Right ventricle myocardium inferior (tissue), 1 donor: ENCODE measurements at places on chromosomes 16 and 17. TPM values are rescaled to one million over a fixed set of nuclear protein-coding genes. Genes with fewer than 3 reads are reported as not detected.

The KIF18B gene
- 2.5 TPM for total RNA-seq

GRCh38 chr17:55576237-55576995, 65.2 kb upstream of the SMIM36 start:
- no peak for DNase-seq

DNA sequence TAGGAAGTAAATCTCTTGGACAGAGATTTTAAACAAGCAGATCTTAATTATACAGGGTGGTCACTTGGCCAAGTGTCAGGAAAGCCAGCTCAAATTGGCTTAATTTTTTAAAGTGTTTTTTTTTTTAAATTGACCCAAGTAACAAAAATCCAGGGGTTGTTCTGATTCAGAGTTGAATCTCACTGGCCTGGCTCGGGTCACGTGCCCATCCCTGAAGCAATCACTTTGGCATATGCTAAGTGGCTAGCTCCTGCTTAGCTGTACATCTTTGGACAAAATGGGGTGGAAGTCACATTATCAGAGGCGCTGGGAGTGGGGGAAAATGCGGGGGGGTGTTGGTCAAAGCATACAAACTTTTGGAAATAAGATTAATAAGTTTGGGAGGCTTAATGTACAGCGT, 23.6 kb downstream of the CLEC19A start:
- no peak for DNase-seq

- DNase-seq, result no peak
Observed at GRCh38 chr17:64785011-64785421, 122.9 kb upstream of the SMURF2 start.
